Epithelial cell of proximal tubule (primary cell): ENCODE measurements at places on chromosomes 1 and 21.

GRCh38 chr1:192579010-192579738, 3.6 kb downstream of the RGS1 start:
- no peak for DNase-seq

- peak; percentile 91 for DNase-seq
Observed at GRCh38 chr1:45892068-45892785, 88.8 kb downstream of the MAST2 start.

- DNase-seq: no peak
Observed at GRCh38 chr1:48876330-48876785, 99.7 kb upstream of the BEND5 start.

GRCh38 chr1:103265551-103265950, 157.2 kb upstream of the COL11A1 start:
- DNase-seq: no peak

- DNase-seq: no peak
Observed at GRCh38 chr21:15255261-15255660, 190.5 kb upstream of the NRIP1 start.

DNA sequence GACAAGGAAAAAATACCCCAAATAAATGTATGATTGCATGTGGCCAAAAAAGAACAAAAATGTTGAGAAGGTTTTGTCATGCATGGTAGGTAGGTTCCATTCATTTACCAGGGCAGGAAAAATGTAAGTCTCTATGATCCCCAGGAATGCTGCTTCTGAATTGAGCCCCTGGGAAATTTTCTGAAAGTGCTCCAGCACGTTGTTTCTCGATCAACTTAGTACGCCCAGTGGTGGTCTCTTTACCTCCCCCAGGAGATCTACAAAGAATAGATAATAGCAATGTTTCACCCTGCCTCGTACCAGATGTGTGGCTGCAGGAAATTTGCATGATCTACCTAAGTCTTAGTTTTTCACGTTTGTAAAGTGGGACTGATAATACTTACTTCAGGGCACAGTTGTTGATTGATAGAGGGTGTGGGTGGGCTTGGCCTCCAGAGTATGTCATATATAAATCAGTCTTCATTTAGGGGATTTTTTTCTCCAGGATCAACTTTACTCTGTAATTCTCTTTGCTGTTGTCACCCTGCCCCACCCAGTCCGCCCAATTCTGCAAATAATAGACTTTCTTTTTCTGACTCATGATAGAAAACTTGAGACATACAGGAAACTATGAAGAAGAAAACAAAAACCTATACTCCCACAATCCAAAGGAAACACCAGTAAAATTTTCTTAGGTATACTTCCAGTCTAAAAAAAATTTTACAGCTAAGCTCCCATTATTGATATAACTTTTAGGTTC, 462.0 kb upstream of the RUNX1 start:
- no peak for DNase-seq

DNA sequence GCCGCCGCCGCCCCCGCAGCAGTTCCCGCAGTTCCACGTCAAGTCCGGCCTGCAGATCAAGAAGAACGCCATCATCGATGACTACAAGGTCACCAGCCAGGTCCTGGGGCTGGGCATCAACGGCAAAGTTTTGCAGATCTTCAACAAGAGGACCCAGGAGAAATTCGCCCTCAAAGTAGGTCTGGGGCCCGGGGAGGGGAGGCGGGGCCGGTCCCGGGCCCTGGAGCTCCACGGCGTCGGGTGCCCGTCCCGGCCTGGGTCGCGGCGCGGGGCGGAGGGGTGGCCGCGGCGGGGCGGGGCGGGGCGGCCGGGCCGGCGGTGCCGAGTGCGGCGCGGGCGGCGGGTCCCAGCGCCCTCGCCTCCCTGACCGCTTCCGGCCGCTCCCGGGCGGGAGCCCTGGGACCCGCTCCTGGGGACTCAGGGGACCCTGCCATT, 646 bp downstream of the MAPKAPK2 start:
- DNase-seq: no peak

GRCh38 chr1:17558954-17559614, 19.6 kb downstream of the ARHGEF10L start:
- no peak for DNase-seq

GRCh38 chr1:155717041-155717440, 28.1 kb downstream of the DAP3 start:
- no peak for DNase-seq
